ENCODE measurements at places on chromosomes 7 and 10.

GRCh38 chr7:69598487-69599285 is 411 bp downstream of the AUTS2 start:
- peak; percentile 40 for DNase-seq

GRCh38 chr7:158329014-158329610 is 258.5 kb downstream of the PTPRN2 start:
- no peak for DNase-seq

- no peak for DNase-seq
Measured at GRCh38 chr10:46299536-46300369, 13.0 kb downstream of the ANTXRL start.

GRCh38 chr10:60669501-60669900 is 108.8 kb upstream of the CDK1 start:
- no peak for DNase-seq

GRCh38 chr7:135929722-135930141 is 47.4 kb downstream of the MTPN start:
- DNase-seq = no peak

DNA sequence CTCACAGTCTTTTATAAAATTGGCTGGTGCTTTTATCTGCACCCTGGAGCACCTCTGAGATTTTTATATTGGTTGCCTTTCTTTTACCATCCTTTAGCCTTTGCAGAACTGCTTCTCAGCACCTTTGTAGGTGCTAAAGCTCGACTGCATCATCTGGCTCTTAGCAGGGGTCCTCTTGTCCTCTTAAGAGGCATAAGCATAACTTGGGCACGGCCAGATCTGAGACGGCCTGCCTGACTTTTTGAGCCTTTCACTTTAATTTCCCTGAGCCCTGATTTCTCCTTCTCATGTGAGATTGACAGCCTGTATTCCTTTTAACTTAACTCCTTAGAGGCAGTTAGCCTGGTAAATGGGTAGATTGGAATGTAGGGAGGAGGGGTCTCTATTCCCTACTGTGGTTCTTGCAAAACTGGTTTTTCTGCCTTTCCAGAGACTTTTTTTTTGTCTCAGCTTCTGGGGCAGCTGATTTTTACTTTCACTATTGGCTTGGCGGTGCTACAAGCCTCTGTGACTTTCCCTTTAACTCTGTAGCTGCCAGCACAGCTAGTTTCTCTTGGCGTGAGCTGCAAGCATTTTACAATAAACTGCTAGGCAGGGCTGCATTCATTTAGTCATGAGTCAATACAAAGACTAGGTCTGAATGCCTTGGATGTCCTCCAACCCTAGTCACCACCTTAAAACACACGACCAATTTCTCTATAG is 24.0 kb downstream of the ZPBP start:
- no peak for DNase-seq
